ENCODE measurements at places on chromosomes 3 and 15.
A peak's percentile ranks its signal among the peaks of the same experiment; 100 is the strongest.

GRCh38 chr15:63381301-63382204, at the start of gene CA12:
TSS of gene CA12 (minus strand) at chr15:63381846. CDS start at chr15:63381720, 126 bp downstream.
- peak; percentile 19 for DNase-seq

- DNase-seq = no peak
Observed at GRCh38 chr15:70274255-70274880, 176.7 kb upstream of the TLE3 start.

GRCh38 chr15:71400294-71400693, 285.0 kb downstream of the THSD4 start:
- no peak for DNase-seq

- no peak for DNase-seq
Observed at GRCh38 chr3:7518456-7518855, 657.5 kb downstream of the GRM7 start.

DNA sequence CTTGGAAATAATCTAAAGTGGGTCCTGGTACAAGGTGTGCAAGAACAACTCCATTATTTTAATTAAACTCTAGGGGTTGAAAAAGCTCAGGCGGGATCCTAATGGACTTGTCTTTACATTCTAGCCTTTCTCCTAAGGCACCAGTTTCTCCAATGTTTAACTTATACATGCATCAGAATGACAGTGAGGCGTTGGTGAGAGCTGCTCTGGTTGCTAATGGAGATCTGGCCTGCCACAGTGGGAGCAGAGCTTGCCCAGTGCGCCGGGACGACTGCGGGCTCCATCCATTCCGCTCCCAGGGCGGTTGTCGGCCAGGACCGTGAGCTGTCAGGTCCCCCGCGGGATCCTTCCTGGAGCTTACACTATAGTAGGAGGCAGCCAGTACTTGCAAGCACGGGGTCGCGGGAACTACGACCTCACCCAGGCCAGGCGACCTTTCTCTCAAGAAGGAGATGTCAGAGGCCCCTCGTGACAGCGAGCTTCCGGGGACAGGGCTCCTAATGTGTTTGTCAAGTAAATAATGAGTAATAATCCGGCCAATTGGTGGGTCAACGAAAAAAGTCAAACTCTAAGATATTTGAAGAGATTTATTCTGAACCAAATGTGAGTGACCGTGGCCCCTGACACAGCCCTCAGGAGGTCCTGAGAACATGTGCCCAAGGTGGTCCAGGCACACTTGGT, 991 bp upstream of the HIGD1A start:
- DNase-seq = peak; percentile 17

GRCh38 chr3:141356046-141356445, 12.3 kb upstream of the ZBTB38 start:
- DNase-seq = no peak

DNA sequence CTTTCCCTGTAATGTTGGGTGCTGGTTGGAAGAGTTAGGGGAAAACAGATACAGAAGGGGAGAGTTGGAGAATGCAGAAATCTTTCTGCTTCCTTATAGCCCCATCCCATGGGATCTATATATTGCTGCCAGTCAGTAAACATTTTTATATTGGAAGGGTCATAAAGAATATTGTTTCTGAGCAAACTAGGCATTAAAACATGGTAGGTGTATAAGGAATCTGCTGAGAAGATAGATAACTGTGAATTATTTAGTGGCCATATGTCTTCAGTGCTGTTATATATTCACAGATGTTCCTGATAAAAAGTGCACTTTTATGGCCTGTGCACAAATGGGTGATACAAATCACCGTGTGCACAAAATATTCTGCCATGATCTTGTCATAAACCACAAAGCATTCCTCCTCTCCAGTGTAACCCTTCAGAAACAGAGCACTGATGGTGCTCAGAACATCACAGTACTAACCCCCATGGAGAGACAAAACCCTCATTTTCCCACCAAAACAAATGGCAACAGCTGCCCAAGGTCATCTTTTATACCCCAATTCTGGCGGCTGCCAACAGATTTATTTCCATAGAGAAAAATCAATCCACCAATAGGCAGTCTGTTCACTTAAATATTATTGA, 269.3 kb downstream of the SLC9A9 start:
- no peak for DNase-seq

DNA sequence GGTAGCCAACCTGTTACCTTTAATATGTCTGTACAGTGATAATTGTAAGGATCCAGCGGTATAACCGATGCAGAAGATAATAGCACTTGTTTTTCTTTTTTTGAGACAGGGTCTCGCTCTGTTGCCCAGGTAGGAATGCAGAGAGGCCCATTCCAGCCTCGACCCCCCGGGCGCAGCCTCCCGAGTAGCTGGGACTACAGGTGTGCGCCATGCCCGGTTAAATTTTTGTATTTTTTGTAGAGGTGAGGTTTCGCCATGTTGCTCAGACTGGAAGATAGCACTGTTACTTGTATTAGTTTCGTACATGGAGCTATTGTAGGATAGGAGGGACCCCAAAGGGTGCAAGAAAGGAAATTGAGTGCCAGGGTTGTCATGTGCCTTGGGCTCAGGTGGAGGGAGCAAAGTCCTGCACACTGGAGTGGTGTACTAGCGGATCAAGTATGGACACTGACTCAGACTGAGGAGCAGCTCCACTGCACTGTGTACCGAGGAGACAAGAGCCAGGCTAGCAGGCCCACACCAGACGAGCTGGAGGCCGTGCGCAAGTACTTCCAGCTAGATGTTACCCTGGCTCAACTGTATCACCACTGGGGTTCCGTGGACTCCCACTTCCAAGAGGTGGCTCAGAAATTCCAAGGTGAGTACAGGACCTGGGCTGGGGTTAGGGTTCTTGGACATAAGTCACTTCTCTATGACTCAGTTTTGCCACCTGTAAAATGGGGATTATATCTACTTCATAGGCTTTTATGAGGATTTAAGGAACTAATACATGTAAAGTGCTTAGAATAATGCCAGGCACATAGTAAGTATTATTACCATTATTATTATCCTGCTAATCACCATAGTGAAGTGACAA, 1.0 kb downstream of the OGG1 start:
- DNase-seq = no peak

DNA sequence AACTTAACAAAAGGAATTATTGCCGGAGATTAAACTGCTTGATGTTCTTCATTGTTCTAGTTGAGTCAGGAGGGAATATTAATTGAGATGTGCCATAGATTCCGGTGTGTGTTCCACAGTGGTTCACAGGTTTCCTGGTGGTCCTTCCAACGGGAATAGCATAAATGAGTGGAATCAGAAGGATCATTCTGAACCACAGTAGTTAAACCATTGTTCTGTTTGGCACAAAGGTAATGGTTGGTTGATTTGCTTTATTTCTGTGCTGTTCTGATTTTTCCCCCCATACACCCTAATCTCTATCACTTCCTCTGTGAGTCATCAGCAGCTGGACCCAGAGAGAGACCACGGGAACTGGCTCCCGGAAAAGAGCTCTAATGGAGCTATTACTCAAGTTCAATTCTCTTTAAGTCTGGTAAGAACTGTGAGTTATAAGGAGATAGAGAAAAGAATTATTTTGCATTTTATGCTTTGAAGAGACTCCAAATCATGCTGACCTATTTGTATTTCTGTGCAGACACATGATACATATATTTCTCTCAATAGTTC, 627.2 kb downstream of the ZIC1 start:
- no peak for DNase-seq

GRCh38 chr3:126516152-126516935, 1.2 kb downstream of the UROC1 start:
- DNase-seq = no peak

GRCh38 chr3:31193871-31194270, 299.4 kb upstream of the GADL1 start:
- DNase-seq = no peak

DNA sequence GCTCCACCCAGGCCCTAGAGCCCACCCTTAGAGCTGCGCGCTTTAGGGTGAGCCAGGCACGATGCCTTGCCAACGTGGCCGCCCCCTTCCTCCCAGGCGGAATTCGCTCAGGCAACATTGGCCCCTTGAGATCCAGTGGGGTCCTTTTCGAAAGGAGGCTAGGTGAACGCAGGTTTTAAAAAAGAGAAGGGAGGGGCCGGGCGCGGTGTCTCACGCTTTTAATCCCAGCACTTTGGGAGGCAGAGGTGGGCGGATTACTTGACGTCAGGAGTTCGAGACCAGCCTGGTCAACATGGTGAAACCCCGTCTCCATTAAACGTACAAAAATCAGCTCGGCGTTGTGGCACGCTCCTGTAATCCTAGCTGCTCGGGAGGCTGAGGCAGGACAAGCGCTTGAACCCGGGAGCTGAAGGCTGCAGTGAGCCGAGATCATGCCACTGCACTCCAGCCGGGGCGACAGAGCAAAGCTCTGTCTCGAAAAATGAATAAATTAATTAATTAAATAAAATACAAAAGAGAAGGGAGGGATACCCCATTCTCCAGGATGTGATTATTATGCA, 984 bp upstream of the RPP25 start:
- no peak for DNase-seq

GRCh38 chr15:68427366-68427765, 4.6 kb downstream of the ITGA11 start:
- no peak for DNase-seq

DNA sequence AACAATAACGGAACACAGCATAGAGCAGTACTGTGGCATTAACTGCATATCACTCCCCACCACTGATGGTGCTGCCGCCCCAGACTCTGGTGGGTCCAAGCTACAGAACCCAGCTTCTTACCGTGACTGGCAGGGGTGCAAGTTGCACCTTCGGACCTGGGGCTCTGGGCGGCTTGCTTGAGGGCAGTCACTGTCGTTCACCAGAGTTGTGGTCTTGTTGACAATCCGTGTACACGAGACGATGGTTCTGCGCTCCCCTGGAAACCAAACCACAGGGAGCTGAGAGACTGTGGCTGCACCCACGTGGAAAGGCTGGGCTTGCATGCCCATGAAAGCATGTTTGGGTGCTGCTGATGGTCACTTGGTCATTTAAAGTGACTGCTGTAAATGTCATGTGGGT, 293.0 kb downstream of the ADAMTS17 start:
- no peak for DNase-seq

DNA sequence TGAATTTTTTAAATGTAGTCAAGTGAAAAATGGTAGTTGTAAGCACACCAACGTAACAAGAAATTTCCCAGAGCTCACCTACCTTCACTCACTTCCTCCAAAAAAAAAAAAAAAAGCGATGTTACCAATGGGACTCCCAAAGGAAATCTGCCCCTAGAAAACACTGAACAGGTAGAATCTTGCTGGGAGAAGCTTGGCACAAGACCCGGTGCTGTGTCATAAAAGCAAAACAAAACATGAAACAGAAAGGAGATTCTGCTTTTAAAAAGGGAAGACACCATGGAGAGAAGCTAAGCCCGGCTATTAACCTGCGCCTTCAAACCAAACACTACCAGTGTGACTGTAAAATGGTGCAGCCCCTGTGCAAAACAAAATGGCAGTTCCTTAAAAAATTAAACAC, 40.5 kb downstream of the PGPEP1L start:
- no peak for DNase-seq

- DNase-seq = no peak
Observed at GRCh38 chr3:194602669-194603171, 30.5 kb downstream of the TMEM44 start.

- DNase-seq = no peak
Observed at GRCh38 chr3:143301031-143301901, 181.7 kb downstream of the CHST2 start.

GRCh38 chr3:141103067-141103466, 51.9 kb downstream of the SPSB4 start:
- DNase-seq = no peak

DNA sequence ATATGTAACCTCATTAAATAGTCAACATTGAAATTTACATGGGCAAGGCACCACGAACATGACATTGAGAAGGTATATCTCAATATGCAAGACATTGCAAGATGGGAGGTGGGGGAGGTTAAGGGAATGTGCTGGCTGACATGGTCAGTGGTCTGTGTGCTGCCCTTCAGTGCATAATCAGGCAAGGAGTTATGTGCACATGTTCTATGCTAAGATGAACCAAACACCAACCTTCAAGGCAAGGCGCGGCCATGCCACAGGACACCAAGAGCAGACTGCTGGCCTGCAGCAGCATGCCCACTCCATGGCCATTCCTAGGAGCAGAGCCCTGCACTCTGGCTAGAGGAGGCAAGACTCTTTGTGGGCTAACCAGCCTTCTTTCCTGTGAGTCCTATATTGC, 40.9 kb upstream of the TSPAN3 start:
- no peak for DNase-seq

DNA sequence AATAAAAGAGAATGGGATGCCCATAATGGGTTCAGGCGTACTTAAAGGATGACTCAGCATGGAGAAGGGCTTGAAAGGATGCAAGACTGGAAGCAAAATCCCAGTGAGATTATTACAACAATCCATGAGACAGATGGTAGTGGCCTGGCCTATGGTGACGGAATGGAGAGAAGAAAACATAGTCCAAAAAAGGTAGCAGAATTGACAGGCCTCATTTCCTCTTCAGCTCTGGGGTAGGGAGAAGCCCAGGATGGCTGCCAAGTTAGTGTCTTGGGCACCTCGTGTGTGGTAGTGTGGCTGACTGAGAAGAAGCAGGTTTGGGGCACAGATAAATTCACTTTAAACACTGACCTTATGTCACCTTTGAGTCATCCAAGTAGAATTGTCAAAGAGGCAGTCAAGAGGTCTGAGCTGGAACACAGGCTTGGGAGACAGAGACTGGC, 18.1 kb downstream of the MB21D2 start:
- no peak for DNase-seq

- no peak for DNase-seq
Observed at GRCh38 chr15:33545866-33546265, 235.1 kb downstream of the RYR3 start.

DNA sequence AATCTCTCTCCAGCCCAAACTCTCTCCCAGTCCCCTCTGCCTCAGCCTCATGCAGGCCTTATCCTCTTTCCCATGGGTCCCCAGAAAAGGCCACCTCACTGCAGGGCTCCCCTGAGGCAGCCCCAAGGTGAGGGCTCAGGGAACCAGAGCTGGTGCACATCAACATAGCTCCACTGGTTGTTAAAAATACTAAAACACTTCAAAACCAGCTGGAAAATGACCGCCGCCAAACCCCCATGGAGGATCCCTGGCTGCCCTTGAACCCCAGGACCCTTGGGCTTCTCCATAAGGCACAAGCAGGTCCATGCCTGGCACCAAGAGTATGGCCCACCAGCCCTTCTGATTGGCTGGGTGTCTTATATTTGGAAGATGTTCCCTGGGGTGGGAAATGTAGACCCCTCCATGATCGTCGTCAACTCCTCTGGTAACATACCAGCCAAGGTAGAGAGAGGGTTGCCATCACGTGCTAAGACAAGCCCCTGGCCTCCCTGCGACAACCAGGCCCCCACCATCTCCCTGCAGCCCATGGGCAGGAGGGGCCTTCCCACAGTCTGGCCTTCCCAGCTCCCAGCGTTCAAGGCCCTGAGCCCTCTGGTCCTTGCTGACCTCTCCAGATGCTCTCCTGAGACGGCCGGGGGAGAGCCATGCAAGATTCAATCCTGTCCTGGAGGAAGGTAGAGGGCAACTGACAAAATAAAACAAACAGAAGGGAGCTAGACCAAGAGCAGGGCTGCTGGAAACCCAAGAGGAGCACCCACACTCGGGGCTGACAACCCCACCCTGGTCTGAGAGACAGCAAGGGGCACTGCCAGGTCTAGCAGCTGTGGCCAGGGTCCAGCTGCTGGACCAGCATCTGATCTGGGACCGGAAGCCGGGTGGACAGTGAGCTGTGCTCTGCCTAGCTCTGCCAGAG, 132.1 kb upstream of the PRR20G start:
- no peak for DNase-seq

GRCh38 chr3:178508443-178508825, 27.8 kb upstream of the KCNMB2 start:
- DNase-seq = no peak

- no peak for DNase-seq
Observed at GRCh38 chr3:153596401-153596800, 434.4 kb downstream of the RAP2B start.

GRCh38 chr3:41907330-41908073, 54.4 kb downstream of the ULK4 start:
- DNase-seq = no peak

Data from progenitor cell of endocrine pancreas (in vitro differentiated cells).